CD8-positive, alpha-beta memory T cell (primary cell): ENCODE measurements at places on chromosomes 3 and 15.

DNA sequence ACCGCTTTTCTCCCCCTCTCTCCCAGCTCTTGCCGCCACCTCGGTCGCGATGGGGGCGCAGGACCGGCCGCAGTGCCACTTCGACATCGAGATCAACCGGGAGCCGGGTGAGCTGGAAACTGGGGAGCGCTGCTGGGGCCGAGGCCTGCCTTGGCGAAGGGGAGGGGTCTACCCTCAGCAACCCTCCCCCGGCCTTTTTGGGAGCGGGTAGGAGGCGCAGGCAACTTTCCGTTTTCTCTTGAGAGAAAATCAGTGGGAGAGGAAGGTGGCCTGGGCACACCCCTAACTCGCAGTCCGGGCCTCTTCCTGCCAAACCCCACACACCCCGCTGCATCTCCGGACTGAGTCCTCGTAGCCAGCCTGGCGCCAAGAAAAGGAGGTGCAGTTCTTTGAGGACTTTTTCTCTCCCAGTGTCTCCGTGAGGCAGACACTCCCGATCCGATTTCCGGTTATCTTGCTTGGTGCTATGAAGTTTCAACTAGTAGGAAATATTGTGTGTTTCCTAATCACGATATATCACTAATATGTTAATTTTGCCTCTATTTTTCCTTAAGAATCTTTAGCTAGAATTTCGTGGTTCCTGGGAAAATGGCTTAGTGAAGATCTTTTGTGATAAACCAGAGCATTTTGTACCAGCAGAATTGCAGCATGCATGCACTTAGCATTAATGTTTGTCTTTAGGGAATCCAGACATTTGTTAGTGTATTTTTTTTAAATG is 631 bp downstream of the NKTR start:
- DNase-seq: no peak

DNA sequence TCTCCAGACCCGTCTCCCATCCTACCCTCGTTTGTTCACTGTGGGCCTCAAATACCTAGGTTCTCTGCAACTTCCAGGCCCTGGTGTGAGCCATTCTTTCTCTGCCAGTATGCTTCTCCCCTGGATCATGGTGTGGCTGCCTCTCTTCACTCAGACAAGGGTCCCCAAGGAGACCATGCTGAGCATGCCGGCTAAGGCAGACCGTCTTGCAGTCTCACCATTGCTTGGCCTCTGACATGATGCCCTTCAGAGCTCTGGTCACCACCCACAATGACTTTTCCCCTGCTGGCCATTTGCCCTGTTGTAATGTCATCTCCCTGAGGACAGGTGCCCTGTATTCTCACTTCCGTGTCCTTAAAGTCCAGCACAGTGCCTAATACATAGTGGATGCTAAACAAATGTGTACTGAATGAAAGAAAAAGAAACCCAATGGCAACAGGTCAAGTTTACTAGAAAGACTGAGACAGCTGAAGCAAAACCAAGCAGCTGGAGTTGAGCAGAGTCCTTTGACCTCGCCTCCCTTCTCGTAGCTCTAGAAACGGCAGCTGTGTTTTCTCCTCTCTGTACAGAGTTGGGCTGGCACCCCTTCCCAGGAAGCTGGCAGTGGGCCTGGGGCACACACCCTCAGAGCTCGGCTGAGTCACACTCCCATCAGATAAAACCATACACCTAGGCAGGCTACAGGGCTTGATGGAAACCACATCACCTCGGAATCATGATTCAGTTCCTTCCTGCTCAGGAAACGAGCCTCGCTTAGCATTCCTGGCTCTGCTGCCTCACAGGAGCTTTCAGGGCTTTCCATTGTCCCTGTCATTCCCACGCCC is 8.6 kb downstream of the TLR9 start:
- DNase-seq: peak; percentile 72

- no peak for DNase-seq
Measured at GRCh38 chr3:57826952-57827723, 71.0 kb downstream of the SLMAP start.

DNA sequence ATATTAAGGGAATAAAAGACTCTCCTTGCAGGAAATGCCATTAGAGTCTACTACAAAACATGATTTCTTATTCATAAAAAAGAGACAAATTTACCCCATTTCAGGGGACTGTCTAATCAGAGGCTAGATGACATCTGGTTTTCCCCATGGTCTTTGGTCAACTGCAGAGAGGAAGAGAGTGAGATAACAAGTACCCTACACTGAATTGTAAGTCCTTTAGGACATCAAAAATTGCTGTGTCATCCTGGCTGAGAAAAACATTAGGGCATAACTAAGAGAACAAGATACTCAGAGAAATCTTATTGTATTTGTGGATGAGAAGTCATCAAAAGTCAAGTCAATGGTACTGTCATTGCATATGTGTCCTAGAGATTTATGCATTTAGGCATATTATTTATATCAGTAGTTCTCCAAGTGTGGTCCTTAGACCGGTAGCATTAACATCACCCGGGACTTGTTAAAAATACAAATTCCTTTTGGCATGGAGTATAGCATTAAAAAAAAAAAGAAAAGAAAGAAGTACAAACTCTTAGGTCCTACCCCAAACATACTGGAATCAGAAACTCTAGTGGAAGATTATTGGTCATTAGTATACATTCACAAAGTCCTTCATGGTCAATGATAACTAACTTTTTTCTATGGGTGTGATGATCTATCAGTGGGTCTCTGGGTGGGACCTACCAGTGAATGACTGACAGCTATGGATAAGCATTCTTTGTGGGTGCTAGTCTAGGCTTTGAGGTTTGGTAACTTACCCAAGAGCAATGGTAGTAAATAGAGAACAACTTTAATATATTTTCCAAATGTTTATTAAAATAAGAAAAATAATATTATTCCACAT is 29.0 kb upstream of the TBC1D5 start:
- no peak for DNase-seq

- DNase-seq: no peak
Measured at GRCh38 chr3:54424292-54424691, 301.9 kb downstream of the CACNA2D3 start.
